Activated naive CD8-positive, alpha-beta T cell treated with anti-CD3 and anti-CD28 coated beads for 36 hours (primary cell): ENCODE measurements at places on chromosomes 11 and 22. TPM values are rescaled to one million over a fixed set of nuclear protein-coding genes. Genes with fewer than 3 reads are reported as not detected.

F2 gene
- total RNA-seq: not detected

DNA sequence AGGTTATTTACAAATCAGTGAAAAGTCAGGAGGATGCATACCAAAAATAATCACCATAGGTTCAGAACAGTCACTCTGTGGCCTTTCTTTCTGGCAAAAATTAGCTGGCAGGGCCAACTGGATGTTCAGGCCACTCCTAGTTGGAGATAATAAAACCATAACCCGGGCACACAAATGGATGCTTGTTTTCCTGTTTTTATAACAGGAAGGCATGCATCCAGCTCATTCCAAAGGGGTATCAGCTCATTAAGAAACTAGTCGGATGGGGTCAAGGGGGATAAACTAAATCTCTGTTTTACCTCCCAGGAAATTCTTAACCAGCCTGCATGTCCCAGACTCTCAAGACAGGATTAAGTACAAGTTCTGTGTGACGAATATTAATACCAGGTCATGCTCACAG, 81.0 kb downstream of the FBXO7 start:
- DNase-seq: no peak

GRCh38 chr22:37672920-37673455, 2.4 kb upstream of the LGALS1 start:
- DNase-seq: peak; percentile 46

GRCh38 chr11:115197031-115197430, 307.2 kb downstream of the CADM1 start:
- no peak for DNase-seq

GRCh38 chr11:102528618-102529017, 1.9 kb downstream of the MMP7 start:
- DNase-seq: no peak
